Right hindlimb (tissue), 1 donor: ENCODE measurements at places on chromosomes 1 and 21.

DNA sequence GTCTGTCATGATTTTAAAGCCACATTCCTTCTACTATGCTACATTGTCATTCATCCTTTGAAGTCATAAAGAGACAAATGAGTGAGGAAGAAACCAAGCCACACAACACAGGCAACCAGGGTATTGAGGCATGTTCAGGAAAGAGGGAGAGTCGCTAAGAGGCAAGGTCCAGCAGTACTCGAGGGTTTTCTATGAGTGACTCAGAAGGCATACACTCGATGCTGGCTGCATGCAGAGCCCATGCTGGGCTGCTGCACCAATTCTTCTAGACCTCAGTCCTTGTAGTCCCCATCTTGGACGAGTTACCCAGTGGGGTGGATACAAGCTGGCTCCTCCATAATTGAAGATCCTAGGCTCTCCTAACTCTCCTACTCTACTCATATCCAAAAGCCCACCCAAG is 57.6 kb downstream of the OLFML2B start:
- no peak for DNase-seq

GRCh38 chr1:43415901-43416300 is 26.2 kb downstream of the SZT2 start:
- DNase-seq: no peak

DNA sequence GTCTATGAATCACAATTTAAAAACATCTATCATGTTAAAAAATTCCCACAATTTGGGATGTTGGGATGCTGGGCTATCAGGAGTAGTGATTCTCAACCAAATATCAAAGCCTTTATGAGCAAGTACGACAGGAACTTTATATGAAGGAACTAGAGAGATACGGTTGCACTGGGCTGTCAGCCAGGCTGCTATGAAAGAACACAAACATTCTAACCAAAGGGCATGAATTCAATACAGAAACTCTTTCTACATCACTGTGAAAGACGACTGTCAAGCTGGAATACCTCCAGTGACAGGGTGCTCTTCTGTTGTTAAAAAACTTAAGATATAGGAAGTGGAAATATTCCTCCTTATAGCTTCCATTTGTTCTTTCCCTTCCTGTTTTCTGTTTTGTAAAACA is 9.8 kb downstream of the CACNA1E start:
- DNase-seq: no peak

DNA sequence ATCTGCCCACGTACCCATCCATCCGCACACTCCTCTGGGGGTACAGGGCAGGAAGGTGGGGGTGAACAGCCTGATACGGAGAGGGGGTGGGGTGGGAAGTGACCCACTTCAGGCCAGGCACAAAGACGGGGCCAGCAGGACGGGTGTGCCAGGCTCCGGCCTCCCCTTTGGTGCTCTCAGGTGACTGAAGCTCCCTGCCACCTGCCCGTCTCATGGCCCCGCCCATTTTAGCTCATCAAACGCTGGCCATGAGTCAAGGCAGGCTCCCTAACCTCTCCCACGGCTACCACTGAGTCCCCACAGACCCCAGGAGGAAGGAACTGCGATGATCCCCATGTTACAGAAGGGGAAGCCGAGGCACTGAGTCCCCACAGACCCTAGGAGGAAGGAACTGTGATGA is 109.6 kb downstream of the CRYAA start:
- no peak for DNase-seq

DNA sequence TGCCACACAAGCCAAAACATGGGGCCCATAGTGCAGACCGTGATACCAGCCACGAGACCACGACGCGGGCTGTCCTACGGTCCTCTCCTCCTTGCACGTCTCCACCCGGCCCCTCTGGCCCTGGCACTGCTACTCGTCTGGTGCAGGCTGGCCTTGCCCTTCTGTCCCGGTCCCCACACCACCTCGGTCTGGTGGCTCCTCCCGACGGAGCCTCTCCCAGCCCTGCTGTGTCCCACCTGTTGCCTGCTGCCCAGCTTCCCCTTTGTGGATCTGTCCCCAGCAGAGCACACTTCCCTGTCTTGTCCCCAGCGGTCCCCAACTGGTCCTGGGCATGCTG is 50.5 kb downstream of the MORN1 start:
- DNase-seq: no peak

DNA sequence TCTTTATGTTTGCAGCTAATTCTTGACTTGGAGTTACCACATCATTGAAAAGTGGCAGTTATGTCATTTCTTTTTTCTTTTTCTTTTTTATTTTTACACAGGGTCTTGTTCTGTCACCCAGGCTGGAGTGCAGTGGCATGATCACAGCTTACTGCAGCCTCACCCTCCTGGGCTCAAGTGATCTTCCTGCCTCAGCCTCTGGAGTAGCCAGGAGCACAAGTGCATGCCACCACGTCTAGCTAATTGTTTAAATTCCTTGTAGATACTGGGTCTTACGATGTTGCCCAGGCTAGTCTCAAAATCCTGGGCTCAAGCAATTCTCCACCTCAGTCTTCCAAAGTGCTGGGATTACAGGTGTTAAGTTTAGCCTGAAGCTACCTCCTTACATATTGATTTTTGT is 52.1 kb upstream of the KANK4 start:
- no peak for DNase-seq

- DNase-seq: no peak
Measured at GRCh38 chr1:41855713-41856112, 63.0 kb downstream of the HIVEP3 start.

GRCh38 chr1:193558491-193559028 is 372.1 kb upstream of the B3GALT2 start:
- no peak for DNase-seq

- DNase-seq: peak; percentile 85
Measured at GRCh38 chr1:225474986-225475820, 47.4 kb upstream of the LBR start.

GRCh38 chr1:59410457-59410856 is 113.6 kb downstream of the FGGY start:
- DNase-seq: no peak

GRCh38 chr21:44931501-44932407 is 8.1 kb upstream of the SLX9 start:
- no peak for DNase-seq

DNA sequence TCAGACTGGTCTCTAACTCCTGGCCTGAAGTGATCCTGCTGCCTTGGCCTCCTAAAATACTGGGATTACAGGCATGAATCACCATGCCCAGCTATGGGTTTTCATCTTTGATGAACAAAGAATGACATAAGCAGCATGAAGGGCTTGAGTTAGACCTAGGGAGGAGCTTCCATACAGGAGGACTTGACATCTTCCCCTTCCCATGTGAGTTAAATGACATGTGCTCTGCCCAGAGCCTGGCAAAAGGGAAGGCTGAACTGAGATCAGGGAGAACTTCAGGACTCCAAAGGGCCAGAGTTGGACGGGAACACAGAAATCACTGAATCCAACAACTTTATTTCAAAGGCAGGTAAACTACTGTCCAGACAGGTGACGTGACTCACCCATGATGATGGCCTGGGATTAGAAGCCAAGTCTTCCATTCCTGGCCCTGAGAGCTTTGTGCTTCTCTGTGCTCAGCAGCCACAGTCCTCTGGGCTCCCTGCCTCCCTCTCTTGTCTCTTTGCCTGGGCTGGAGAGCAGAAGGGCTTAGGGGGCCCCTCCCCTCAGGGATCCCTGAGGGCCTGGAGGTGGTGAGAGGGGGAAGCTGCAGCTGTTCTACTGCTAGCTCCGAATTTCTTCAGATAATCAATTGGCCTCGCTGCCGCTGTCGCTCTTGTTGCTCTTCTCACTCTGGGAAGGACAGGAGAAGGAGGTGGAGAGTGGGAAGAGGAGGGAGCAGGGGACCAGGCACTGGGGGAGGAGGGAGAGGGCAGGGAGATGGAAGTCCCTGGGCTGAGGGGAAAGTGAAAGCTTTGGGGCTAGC is 7.6 kb downstream of the NHLH1 start:
- peak; percentile 81 for DNase-seq

- no peak for DNase-seq
Measured at GRCh38 chr1:162060314-162060713, 9.2 kb upstream of the NOS1AP start.
